Stimulated activated CD8-positive, alpha-beta memory T cell treated with anti-CD3 and anti-CD28 coated beads, Interleukin-4, amount 100 ng/mL, for 24 hours (primary cell): ENCODE measurements at places on chromosomes 2 and 18.

GRCh38 chr2:221203856-221204255 is 368.2 kb downstream of the EPHA4 start:
- DNase-seq, result no peak

- peak; percentile 16 for DNase-seq
These were observed 11.2 kb downstream of the ZNF142 start for GRCh38 chr2:218648088-218648786.

DNA sequence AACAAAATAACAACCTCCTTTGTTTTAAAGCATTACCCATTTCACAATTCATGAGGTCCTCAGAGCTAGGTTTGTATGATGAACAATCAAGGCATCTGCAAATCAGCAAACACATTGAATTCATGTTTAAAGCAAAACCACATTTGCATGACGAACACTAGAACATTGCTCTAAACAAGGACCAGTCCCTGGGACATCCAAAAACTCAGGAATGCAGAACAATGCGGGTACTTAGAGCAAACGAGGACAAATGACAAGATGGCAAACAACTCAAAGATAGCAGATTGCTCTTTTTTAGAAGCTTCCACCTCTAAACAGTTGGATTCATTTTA is 45.7 kb upstream of the RALBP1 start:
- DNase-seq, result no peak

DNA sequence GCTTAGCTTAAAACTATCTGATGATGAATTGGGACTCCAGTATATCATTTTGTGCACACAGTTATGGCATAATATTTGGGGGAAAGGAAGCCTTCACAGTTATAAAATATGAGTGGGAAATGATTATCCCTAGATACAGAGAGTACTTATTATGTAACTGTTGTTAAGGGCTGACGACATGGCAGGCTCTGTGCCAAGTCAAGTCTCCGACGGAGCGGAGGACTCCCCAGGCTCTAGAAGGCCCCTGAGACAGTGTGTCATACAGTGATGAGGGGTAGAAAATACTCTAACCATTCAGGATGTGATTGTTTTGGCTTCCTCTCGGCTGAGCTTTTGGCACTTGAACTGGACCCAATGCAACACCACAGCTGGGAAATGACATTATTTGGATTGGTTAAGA is 211.8 kb downstream of the SLC8A1 start:
- DNase-seq, result no peak

- DNase-seq, result no peak
These were observed 9.3 kb downstream of the BARD1 start for GRCh38 chr2:214800180-214800579.

GRCh38 chr2:239819974-239820555 is 205.1 kb downstream of the NDUFA10 start:
- no peak for DNase-seq

DNA sequence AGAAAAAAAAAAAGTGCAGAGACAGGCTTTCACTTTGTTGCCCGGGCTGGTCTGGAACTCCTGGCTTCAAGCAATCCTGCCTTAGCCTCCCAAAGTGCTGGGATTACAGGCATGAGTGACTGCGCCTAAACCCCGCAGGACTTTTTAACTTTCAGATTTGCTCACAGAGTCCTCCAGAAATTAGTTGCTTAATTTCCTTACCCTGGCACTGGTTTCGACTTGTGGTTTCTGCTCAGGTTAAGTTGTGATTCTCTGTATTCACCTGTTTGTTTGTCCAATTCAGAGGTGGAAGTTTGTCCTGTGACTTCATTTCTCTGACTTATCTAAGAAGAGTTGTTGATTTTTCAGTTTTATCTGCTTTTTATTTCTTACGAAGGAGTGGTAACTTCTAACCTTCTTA is 238.1 kb downstream of the TMEM182 start:
- no peak for DNase-seq

DNA sequence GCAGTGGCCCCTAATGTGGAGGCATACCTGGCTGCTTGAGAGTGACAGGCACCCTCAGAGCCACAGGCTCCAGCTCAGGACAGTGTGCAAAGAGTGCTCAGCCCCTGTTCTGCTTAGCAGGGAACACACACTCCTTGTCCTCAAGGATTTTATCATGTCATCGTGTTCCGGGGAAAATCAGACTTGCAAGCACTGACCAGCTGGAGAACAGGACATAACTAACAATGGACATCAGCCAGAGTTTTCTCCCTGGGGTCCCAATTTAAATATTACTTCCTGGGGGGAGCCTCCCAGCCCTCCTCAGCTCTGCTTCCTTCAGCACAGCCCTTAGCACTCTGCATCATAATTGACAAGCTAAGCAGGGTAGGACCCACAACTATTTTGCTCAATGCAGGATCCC is 175.4 kb upstream of the ACAA2 start:
- no peak for DNase-seq

GRCh38 chr2:184799379-184799778 is 201.1 kb downstream of the ZNF804A start:
- no peak for DNase-seq

DNA sequence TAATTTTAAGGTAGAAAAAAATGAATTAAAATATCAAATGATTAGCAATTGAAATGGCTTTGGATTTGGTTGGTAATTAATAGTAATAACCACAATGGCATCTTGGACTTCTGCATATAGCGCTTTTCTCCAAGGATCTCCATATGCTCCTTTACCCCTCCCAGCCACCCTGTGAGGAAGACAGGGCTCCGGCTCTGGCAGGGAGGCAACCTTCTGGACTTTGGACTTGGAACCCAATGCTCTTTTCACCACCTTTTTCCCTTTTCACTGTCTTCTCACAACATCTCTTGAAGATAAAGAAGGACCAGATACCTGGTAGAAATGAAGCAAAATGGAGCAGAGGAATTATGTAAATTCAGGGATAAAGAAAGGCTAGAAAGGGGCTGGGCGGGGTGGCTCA is 23.8 kb upstream of the SERTAD2 start:
- no peak for DNase-seq

DNA sequence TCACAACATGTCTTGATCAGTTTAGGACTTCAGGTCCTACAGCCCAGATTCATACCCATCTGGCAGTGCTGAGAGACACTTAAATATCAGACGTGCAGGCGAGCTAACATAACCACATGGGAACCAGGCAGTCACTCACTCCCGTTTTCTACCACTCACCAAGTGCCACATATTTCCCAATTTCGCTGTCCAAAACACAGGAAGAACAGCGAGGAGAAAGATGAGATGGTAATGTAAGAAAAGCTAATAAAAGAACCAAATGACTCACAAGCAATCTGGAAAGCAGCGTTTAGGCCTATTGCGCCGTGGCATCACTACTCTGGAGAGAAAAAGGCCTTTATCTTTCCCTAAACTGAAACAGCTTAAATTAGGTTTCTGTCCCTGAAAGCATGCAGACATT is 647.8 kb upstream of the SLC39A10 start:
- DNase-seq, result no peak

DNA sequence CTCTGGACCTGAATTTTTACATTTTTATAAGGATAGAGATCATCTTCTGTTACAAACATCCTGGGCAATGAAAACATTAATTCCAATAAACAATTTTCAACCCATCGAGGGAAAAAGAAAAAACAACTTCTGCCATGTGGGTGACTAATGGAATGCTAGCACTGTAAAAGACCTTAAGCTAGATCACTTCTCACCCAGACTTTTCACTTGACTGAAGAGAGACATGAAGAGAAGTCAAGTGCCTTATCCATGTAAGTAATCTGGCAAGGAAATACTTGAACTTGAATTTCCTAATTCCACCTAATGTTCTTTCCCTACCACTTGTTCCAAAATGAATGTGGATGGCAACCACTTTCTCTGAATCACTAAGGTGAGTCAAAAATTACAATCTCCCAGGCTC is 98.3 kb upstream of the ACVR1C start:
- no peak for DNase-seq

DNA sequence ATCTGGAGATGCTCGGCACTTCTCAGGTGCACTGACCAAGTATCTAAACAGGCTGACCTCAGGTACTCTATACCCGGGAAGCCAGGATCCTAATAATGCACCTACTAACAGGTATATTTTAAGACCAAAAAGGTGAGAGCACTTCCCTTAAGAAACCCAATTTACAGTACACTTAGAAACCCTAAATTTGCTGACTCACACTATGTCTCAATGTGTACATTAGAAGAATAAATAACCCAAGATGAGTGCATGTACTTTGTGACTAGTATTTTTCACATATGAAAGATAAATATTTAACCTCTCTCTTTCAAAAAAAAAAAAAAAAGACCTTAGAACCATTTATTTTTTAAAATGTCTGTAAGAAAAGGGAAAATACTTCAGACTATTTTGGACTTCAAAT is 118.8 kb downstream of the ZNF516 start:
- no peak for DNase-seq

DNA sequence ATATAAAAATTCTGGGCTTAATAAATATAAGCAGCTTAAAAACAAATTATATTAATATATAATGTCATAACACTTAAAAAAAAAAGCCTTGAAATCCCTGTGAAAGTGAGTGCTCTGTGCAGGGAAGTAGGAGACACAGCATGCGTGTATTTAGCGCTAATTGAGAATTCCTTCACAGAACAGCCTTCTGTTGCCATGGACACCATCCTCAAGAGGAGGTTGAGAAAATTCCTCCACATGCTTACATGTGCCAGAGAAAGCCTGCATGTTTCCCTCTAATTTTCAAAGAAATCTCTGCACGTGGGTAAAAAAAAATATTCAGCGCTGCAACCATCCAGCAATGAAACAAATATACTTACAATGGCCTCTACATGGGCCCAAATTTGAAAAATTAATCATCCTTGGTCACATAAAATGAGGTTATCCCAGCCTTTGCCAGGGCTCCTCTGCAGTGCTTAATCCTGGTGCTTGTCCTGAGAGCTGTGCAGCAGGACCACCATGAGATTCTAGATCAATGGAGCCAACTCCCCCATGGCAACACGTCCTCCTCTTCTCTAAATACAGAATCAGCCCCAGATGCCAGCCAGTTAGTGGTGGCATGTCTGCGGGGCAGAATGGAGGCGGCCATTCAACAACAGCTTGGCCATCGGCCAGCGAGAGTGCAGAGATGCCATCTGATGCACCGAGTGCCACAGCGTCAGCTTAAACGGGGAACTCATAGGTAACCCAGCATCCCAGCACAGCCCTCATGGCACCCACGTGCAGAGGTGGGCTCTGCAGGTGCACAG is 228.0 kb downstream of the MYT1L start:
- DNase-seq, result no peak

DNA sequence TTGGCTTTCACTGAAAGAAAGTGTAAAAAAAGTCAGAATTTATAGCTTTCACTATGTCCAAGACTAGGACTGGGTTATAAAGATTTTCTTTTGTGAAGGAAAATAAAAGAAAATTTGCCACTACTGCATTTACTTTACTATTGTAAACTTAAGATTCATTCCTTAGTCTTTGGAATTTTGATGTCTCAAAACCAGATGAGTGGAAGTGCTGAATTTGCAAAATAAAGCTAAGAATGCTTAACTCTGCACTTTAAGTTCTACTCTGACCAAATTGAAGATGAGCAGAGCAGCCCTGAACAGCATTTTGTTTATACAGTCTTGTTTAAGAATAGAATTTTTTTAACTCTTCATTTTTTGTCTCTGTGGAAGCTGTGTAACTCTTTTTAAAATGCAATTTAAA is 102.4 kb downstream of the ICA1L start:
- DNase-seq, result no peak
